Activated T-cell treated with anti-CD3 and anti-CD28 coated beads for 48 hours (primary cell): ENCODE measurements at places on chromosomes 6 and 20.

DNA sequence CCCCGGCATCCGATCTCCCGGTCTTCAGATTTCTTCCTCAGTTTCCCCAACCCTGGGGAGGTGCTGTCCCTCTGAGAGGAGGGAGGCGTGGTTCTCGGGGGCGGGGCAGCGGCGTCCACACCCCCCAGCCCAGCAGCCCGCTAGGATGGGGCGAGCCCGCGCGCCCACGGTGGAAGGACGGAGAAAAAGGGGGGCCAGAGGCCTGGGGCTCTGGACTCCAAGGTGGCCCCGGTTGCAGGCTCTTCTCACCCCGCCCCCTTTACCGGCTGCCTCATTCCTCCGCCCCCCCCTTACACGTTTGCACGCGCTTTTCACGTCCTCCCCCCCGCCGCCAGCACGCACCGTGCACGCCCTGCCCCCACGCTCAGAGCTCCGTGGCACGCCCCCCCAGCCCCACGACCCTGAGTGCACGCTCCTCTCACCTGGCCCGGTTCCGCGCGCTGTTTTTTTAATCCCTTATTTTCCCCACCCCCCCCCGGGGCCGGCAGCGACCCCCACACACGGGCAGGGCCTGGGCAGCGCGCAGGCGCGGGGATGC lies 402 bp downstream of the ZBTB12 start:
- DNase-seq = peak; percentile 55

DNA sequence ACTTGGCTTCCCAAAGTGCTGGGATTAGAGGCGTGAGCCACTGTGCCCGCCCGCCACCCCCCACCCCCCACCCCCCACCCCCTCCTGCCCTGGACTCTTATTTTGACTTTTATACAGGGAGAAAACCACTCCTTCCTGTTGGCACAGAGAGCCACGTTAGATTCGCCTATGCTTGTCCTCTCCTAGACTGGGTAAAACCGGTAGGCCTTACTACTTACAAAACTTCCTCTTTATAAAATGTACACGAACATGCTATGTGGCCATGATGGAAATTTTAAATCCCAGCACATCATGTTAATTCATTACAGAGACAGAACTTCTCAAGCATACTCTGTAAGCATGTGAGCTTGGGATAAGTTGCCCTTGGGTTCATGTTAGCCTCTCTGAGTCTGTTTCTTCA lies 124.2 kb downstream of the SLC24A3 start:
- no peak for DNase-seq

- peak; percentile 58 for DNase-seq
Measured at GRCh38 chr20:56414842-56415765, 3.0 kb downstream of the CASS4 start.

GRCh38 chr20:57325632-57326356 lies 3.8 kb upstream of the SPO11 start:
- DNase-seq = no peak

- no peak for DNase-seq
Measured at GRCh38 chr6:15267221-15267620, 21.4 kb downstream of the JARID2 start.

- no peak for DNase-seq
Measured at GRCh38 chr6:50992704-50993625, 174.3 kb downstream of the TFAP2B start.

GRCh38 chr6:14709900-14710299 lies 536.0 kb upstream of the JARID2 start:
- no peak for DNase-seq

GRCh38 chr20:48129345-48129942 lies 344.2 kb upstream of the SULF2 start:
- DNase-seq = no peak

DNA sequence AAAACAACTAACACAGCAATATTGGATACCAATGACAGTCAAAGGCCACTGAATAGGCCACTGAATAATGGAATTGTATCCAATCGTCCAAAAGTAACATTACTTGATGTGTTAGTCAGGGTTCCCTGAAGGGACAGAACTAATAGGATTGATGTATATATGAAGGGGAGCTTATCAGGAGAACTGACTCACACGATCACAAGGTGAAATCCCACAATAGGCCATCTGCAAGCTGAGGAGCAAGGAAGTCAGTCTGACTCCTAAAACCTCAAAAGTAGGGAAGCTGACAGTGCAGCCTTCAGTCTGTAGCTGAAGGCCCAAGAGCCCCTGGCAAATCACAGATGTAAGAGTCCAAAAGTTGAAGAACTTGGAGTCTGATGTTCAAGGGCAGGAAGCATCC lies 571.4 kb downstream of the PRKN start:
- DNase-seq = no peak

DNA sequence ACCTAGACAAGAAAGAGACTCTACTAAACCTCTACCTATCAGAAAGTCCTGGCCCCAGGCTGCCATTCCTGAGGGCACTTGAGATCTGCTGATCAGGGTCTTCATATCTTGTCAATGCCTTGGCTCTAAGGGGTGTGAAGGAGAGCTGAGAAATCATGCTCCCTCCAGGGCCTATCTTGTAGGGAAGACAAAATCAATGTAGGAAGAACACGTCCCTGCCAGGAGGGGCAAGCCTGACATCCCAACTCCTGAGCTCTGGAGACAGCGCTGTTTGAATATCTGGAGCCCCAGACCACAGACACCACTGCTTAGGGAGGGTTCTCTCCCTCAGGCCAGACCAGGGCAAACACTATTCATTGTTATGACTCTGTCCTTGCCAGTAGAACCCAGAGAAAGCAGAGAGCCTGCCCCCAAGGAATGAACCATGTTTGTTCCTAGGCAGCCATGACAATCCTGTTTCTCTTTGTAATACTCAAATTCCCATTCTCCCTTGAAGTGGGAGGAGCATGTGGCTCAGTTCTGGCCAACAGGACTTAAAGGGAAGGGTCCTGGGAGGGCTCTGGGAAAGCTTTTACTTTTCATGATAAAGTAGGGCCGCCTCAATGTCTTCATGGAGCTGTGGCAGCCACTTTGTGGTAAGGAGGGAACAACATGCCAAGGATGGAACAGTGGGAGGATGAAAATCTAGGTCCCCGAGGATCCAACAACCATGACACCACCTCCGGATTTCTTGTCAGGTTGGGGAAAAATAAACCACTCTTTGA lies 1.8 kb upstream of the FASTKD5 start:
- no peak for DNase-seq
